HFFc6 (cell line): ENCODE measurements at places on chromosomes 11 and 22. TPM values are rescaled to one million over a fixed set of nuclear protein-coding genes. Genes with fewer than 3 reads are reported as not detected.
A peak's percentile ranks its signal among the peaks of the same experiment; 100 is the strongest.

GRCh38 chr11:65672180-65672860, 9.6 kb upstream of the RELA start:
- H3K27ac ChIP-seq = no peak overlapping the region
- no peak for DNase-seq
- no peaks in the 10 kb centered on the region for H3K36me3 ChIP-seq
- H3K4me3 ChIP-seq = no peak overlapping the region

OTUB1 gene
- total RNA-seq = 84.4 and 86.5 TPM in 2 replicates

DNA sequence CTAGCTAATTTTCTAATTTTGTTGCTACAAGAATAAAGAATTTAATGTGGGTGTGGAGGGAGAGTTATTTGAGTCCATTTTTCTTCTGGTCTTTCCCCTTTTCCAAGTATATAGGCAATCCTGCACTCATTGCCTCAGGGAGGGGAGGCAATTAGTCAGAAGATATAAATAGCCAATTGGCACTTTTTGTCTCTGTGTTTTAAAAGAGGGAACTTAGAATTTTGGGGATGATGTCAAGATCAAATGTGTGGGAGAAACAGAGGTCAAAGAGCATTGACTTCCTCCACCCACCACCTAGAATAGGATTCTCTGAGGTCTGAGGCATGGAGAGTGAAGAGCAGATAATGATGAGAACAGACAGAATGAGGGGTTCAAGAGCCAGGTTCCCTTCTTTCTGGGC, 120.3 kb upstream of the ZC3H12C start:
- H3K4me3 ChIP-seq = no peak overlapping the region
- no peaks in the 10 kb centered on the region for H3K36me3 ChIP-seq
- peaks cover 7% of the 10 kb centered on the region for H3K27me3 ChIP-seq
- no peak for DNase-seq
- peaks cover 29% of the 10 kb centered on the region for H3K4me1 ChIP-seq

GRCh38 chr22:47219789-47220188, 457.3 kb downstream of the TBC1D22A start:
- H3K4me1 ChIP-seq = no peaks in the 10 kb centered on the region
- H3K4me3 ChIP-seq = no peak overlapping the region
- H3K27ac ChIP-seq = no peak overlapping the region
- no peaks in the 10 kb centered on the region; the same call in 1 of the 2 replicates for H3K27me3 ChIP-seq
- DNase-seq = no peak
- H3K36me3 ChIP-seq = no peaks in the 10 kb centered on the region

- H3K36me3 ChIP-seq = no peaks in the 10 kb centered on the region
- H3K4me3 ChIP-seq = no peak overlapping the region
- H3K27ac ChIP-seq = no peak overlapping the region
- H3K27me3 ChIP-seq = peaks cover 55% of the 10 kb centered on the region
- no peak for DNase-seq
Measured at GRCh38 chr11:1625541-1625940, 3.6 kb upstream of the KRTAP5-4 start.

- H3K4me1 ChIP-seq = no peaks in the 10 kb centered on the region
- no peak overlapping the region for H3K27ac ChIP-seq
- H3K36me3 ChIP-seq = peaks cover 10% of the 10 kb centered on the region; the same call in 1 of the 2 replicates
- H3K4me3 ChIP-seq = no peak overlapping the region
- no peak for DNase-seq
- peaks cover 3% of the 10 kb centered on the region for H3K27me3 ChIP-seq
Measured at GRCh38 chr22:35440129-35440528, 40.2 kb downstream of the MCM5 start.

MMP13 gene
- not detected in 3 replicates for total RNA-seq

DNA sequence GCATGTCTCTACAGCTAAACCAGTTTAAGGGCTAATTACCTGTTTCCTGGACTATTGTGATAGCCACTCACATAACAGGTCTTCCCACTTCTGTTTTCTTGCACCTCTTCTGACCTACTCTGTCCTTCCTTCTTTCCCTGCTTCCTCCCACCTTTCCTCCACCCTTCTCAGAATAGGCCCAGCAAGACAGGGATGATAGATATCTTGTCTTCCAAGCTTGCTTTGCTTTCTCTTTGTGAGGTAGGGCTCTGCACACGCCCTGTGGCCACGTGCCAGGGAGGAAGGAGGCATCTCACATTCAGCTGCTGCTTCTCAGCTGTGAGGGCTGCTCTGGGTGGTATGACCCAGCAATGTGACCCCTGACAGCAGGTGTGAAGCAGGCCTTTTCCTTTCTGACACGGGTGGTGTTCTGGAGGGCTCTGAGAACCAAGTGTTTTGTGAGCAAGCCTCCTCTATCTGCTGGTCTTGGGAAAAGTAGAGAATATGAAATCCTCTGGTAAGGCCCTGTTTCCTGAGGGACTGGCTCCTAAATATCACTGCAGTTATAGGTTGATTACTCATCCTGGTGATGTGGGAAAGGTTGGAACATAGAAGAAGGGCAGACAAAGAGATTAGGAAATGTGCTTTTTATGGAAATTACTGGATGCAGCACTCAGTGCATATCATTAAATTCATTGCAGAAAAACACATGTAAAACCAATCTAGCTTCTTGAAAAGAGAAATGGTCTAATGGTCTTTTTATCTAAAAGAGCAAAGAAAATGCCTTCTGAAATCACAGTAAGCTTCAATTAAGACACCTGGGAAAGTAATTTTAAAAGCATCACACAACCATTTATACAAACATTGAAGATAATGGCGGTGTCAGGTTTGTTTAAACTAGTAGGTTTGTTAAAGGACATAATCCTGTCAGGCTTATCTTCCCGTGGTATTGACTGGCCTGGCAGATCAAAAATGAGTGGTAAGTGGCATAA, 8.5 kb downstream of the AMOTL1 start:
- peak overlapping the region; percentile 50 for H3K4me3 ChIP-seq
- peak; percentile 49 for DNase-seq
- H3K4me1 ChIP-seq = peaks cover 90% of the 10 kb centered on the region
- no peaks in the 10 kb centered on the region for H3K36me3 ChIP-seq
- peaks cover 2% of the 10 kb centered on the region for H3K27me3 ChIP-seq
